Chondrocyte (in vitro differentiated cells): ENCODE measurements at places on chromosomes 3 and 15. TPM values are rescaled to one million over a fixed set of nuclear protein-coding genes. Genes with fewer than 3 reads are reported as not detected.

GRCh38 chr15:100832149-100832942, 47.3 kb upstream of the ALDH1A3 start:
- no peaks in the 10 kb centered on the region for H3K36me3 ChIP-seq
- peaks cover 3% of the 10 kb centered on the region for H3K4me1 ChIP-seq
- H3K27ac ChIP-seq, result no peak overlapping the region
- no peak overlapping the region for H3K4me3 ChIP-seq

GRCh38 chr15:45417303-45417950, 39.1 kb upstream of the GATM start:
- DNase-seq, result no peak
- no peaks in the 10 kb centered on the region for H3K4me1 ChIP-seq
- H3K36me3 ChIP-seq, result peaks cover 34% of the 10 kb centered on the region
- no peak overlapping the region for H3K4me3 ChIP-seq
- H3K27me3 ChIP-seq, result no peaks in the 10 kb centered on the region

- H3K4me1 ChIP-seq, result no peaks in the 10 kb centered on the region
- no peak overlapping the region for H3K27ac ChIP-seq
- no peak overlapping the region for H3K4me3 ChIP-seq
- DNase-seq, result no peak
- H3K36me3 ChIP-seq, result peaks cover 35% of the 10 kb centered on the region
These were observed 38.7 kb downstream of the ANP32A start for GRCh38 chr15:68781766-68782588.

DNA sequence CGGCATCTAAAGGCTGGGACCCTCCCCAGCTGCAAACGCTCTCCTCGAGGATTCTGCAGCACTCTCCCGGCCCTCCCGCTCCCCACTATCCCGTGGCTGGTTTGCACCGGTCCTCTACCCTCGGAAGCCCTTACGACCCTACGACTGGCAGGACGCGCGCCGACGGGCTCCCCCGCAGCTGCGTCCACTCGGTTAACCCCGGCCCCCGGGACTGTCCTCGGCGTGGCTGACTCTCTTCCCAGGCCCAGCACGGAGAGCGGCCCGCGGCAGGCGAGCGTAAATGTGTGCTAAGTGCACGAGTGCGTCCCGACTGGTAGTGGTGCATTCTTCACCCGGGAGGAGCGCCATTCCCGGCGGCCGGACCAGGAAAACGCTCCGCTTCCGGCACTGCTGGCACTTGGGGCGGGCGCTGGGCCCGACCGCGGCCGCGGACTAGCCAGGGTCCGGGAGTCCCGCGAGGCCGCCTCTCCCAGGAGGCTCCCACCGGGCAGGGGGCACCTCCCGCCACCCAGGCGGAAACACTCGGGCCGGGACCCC, 508 bp downstream of the GORASP1 start:
- peaks cover 3% of the 10 kb centered on the region for H3K36me3 ChIP-seq
- peak overlapping the region; percentile 91 for H3K4me3 ChIP-seq

DNA sequence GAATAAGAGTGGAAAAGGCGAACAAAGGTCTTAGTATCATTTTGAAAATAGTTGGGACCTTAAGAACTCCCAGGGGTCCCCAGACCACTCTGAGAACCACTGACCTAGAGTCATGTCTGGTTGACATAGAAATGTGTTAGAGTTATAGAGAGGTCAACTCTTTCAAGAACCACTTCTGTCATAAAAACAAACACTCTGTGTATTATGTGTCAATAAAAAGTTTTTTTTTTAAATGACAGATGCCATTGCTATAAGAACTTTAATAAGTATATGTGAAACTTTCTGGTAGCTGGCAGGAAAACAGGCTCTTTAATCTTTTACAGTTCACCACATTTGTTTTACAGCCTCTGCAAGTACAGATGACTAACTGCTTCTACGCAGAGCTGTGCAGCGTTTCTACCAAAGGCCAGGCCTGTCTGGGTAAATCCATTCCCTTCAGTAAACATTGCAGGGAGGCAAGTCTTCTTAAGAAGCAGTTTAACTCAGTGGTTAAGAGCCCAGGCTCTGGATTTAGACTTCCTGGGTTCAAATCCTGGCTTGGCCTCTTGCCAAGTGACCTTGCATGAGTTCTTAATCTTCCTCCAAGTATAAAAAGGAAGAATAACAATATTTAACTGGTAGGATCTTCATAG, 56.6 kb downstream of the RFTN1 start:
- H3K4me3 ChIP-seq, result no peak overlapping the region
- H3K27me3 ChIP-seq, result no peaks in the 10 kb centered on the region
- peak overlapping the region; percentile 68 for H3K27ac ChIP-seq
- no peak for DNase-seq
- peaks cover 33% of the 10 kb centered on the region for H3K4me1 ChIP-seq

- peaks cover 69% of the 10 kb centered on the region for H3K4me1 ChIP-seq
- no peaks in the 10 kb centered on the region for H3K27me3 ChIP-seq
- no peak overlapping the region for H3K4me3 ChIP-seq
- peak overlapping the region; percentile 60 for H3K27ac ChIP-seq
These were observed 15.9 kb downstream of the LYSMD4 start for GRCh38 chr15:99717161-99718009.

DNA sequence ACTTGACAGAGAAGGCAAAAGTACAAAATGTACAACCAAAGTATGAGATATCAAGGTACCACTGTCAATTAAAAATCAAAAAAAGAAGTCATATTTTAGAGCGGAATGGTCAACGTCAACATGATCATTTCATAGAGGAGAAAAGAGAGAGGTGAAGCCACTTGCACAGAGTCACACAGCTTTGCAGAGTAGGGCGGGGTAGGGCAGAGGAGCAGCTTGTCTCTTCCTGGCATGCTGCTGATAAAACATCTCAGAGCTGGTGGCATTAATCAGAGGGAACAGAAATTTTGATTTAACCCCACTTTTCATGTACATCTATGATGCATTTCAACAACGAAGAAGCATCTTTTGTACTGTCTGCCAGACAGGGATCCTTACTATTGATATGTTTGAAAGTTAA, 5.2 kb upstream of the IGF1R start:
- H3K4me1 ChIP-seq, result peaks cover 6% of the 10 kb centered on the region
- peaks cover 2% of the 10 kb centered on the region for H3K36me3 ChIP-seq
- DNase-seq, result no peak
- H3K27ac ChIP-seq, result no peak overlapping the region
- H3K4me3 ChIP-seq, result no peak overlapping the region

GRCh38 chr3:12287727-12288181, 1.1 kb upstream of the PPARG start:
- H3K4me1 ChIP-seq, result peaks cover 14% of the 10 kb centered on the region
- no peaks in the 10 kb centered on the region for H3K36me3 ChIP-seq
- H3K27me3 ChIP-seq, result peaks cover 9% of the 10 kb centered on the region
- peak overlapping the region; percentile 75 for H3K4me3 ChIP-seq

- no peak overlapping the region for H3K4me3 ChIP-seq
- H3K27ac ChIP-seq, result no peak overlapping the region
- peaks cover 9% of the 10 kb centered on the region for H3K4me1 ChIP-seq
- DNase-seq, result no peak
- no peaks in the 10 kb centered on the region for H3K36me3 ChIP-seq
These were observed 133.7 kb upstream of the POU1F1 start for GRCh38 chr3:87410110-87410509.

- peaks cover 43% of the 10 kb centered on the region for H3K36me3 ChIP-seq
- no peak for DNase-seq
- H3K27ac ChIP-seq, result no peak overlapping the region
- no peaks in the 10 kb centered on the region for H3K27me3 ChIP-seq
- H3K4me3 ChIP-seq, result no peak overlapping the region
- peaks cover 12% of the 10 kb centered on the region for H3K4me1 ChIP-seq
These were observed 121.5 kb upstream of the LRRFIP2 start for GRCh38 chr3:37295925-37296324.

DNA sequence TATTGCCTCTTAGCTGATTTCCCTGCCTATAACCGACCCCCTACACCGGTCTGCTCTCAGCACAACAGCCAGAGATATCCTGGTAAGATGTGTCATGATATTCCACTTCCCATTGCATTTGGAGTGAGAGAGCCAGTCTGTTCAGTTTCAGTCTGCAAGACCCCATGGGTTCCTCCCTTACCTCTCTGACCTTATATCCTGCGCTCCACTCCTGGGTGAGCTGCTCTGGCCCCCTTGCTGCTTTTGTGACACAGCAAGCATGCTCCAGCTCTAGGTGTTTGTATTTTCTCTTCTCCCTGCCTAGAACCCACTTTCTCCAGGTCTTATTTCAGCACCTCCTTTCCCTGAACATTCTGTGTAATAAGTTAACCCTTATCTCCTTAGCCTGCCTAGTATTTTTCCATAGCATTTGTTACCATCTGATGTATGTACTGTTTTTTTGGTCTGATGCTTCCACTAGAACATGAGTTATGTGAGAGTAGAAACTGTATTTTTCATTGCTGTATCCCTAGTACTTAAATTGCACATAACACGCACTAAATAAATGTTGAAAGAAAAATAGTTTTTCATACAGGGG, 44.2 kb downstream of the CMTM8 start:
- no peak overlapping the region for H3K27ac ChIP-seq
- H3K27me3 ChIP-seq, result no peaks in the 10 kb centered on the region
- no peak overlapping the region for H3K4me3 ChIP-seq
- peaks cover 7% of the 10 kb centered on the region for H3K4me1 ChIP-seq
- no peaks in the 10 kb centered on the region for H3K36me3 ChIP-seq
- DNase-seq, result no peak

- no peak for DNase-seq
- H3K4me1 ChIP-seq, result no peaks in the 10 kb centered on the region
These were observed 71.1 kb upstream of the SLC24A5 start for GRCh38 chr15:48049736-48050135.

GRCh38 chr15:68655686-68656437, 77.1 kb downstream of the CORO2B start:
- H3K36me3 ChIP-seq, result peaks cover 23% of the 10 kb centered on the region
- DNase-seq, result no peak
- peak overlapping the region; percentile 22 for H3K27ac ChIP-seq
- no peaks in the 10 kb centered on the region for H3K27me3 ChIP-seq
- H3K4me1 ChIP-seq, result peaks cover 15% of the 10 kb centered on the region

DNA sequence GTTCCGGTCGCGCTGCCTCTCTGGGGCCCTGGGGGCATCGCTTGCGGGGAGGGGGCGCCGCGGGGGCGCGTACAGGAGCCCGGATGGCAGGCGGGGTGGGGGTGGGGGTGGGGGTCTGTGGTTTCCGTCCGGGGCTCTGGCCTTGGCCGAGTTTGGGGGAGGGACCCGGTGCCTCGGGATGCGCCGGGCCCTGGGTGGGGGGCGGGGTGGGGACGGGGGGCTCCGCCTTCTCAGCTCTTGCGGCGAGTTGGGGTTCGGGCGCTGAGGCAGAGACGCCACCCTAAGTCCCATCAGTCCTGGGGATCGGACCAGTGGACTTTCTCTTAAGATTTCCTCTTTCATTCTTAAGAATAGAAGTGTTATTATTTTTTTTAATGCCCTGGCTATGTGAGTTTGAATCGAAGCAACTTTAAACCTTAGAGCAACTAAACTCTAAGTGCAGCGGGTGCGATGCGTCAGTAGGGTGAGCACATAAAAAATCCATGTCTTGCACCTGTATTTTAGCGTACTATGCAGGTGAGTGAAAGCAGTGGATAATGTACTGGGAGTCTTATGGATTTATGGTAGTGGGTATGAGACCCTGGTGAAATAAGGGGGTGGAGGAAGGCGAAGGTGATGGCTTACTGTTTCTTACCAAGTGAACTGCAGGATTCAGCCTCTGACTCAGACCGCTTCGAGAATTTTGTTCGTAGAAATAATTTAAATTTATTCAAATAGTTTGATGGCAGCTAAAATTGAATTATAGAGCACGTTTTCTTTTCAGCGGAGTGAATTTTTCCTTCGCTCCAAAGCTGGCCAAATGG, 762 bp downstream of the CTNNB1 start:
- peaks cover 41% of the 10 kb centered on the region for H3K4me1 ChIP-seq
- peak overlapping the region; percentile 84 for H3K4me3 ChIP-seq
- H3K36me3 ChIP-seq, result no peaks in the 10 kb centered on the region

- peaks cover 28% of the 10 kb centered on the region for H3K4me1 ChIP-seq
- peak overlapping the region; percentile 31 for H3K4me3 ChIP-seq
- no peak overlapping the region for H3K27ac ChIP-seq
- DNase-seq, result no peak
- H3K27me3 ChIP-seq, result peaks cover 28% of the 10 kb centered on the region
These were observed 1.5 kb downstream of the ADCY5 start for GRCh38 chr3:123447416-123447748.

- DNase-seq, result no peak
- no peaks in the 10 kb centered on the region for H3K27me3 ChIP-seq
- H3K36me3 ChIP-seq, result peaks cover 14% of the 10 kb centered on the region
- no peak overlapping the region for H3K4me3 ChIP-seq
These were observed 47.0 kb downstream of the MAP2K1 start for GRCh38 chr15:66433726-66434125.

DNA sequence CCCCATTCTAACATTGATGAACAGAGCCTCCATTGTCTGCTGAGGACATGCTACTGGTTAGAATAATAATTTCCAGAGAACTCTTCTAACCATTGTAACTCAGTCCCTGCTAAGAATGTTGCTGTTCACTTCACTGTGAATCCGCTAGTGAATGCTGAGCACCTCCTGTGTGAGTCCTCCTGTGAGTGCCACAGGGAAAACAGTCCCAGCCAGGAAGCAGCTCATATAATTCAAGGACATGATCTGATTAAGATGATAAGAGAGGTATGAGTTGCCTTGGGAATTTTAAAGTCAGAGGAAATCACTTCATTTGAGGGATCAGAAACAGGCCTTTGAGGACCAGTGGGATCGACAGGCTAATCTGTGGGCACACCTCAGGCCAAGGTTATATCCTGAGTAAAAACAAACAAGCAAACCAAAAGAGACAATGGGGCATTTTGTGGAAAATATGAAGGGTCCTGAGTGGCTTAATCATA, 33.9 kb upstream of the GPR160 start:
- no peak overlapping the region for H3K27ac ChIP-seq
- H3K4me1 ChIP-seq, result no peaks in the 10 kb centered on the region
- H3K27me3 ChIP-seq, result no peaks in the 10 kb centered on the region
- peaks cover 7% of the 10 kb centered on the region for H3K36me3 ChIP-seq

GRCh38 chr15:41115652-41116115, 396 bp downstream of the INO80 start:
- no peaks in the 10 kb centered on the region for H3K27me3 ChIP-seq
- peak; percentile 86 for DNase-seq
- peaks cover 23% of the 10 kb centered on the region for H3K4me1 ChIP-seq
- H3K36me3 ChIP-seq, result no peaks in the 10 kb centered on the region
- H3K27ac ChIP-seq, result peak overlapping the region; percentile 97

- H3K36me3 ChIP-seq, result no peaks in the 10 kb centered on the region
- DNase-seq, result no peak
- H3K27me3 ChIP-seq, result no peaks in the 10 kb centered on the region
- peaks cover 17% of the 10 kb centered on the region for H3K4me1 ChIP-seq
- no peak overlapping the region for H3K27ac ChIP-seq
- no peak overlapping the region for H3K4me3 ChIP-seq
These were observed 7.4 kb upstream of the FGF7 start for GRCh38 chr15:49415638-49416037.

GRCh38 chr3:6132684-6133432, 728.1 kb upstream of the GRM7 start:
- no peak for DNase-seq
- H3K4me3 ChIP-seq, result no peak overlapping the region
- no peaks in the 10 kb centered on the region for H3K27me3 ChIP-seq
- H3K4me1 ChIP-seq, result no peaks in the 10 kb centered on the region
- no peaks in the 10 kb centered on the region for H3K36me3 ChIP-seq
- H3K27ac ChIP-seq, result no peak overlapping the region

GABRB3 gene
- total RNA-seq, result 1.6 to 8.2 TPM (median 2.3 TPM) in 3 replicates

CEP19 gene
- 2.1 to 2.8 TPM (median 2.5 TPM) in 3 replicates for total RNA-seq

CCDC14 gene
- total RNA-seq, result 23.9 to 34.5 TPM (median 25.4 TPM) in 3 replicates

ZNF502 gene
- total RNA-seq, result not detected in 3 replicates

GOLGA6D gene
- total RNA-seq, result 0.15 TPM in 1 of 3 replicates, not detected in the others

GPR176 gene
- total RNA-seq, result 31.1 to 33.0 TPM (median 31.2 TPM) in 3 replicates

XYLB gene
- total RNA-seq, result 3.9 to 6.8 TPM (median 4.7 TPM) in 3 replicates

MEGF11 gene
- not detected in 3 replicates for total RNA-seq
